ENCODE measurements at places on chromosomes 12 and 14. TPM values are rescaled to one million over a fixed set of nuclear protein-coding genes. Genes with fewer than 3 reads are reported as not detected.

- peaks cover 73% of the 10 kb centered on the region for H3K36me3 ChIP-seq
- H3K4me3 ChIP-seq = no peak overlapping the region
- H3K27ac ChIP-seq = no peak overlapping the region
Observed at GRCh38 chr12:6730169-6730568, 6.3 kb downstream of the COPS7A start.

DNA sequence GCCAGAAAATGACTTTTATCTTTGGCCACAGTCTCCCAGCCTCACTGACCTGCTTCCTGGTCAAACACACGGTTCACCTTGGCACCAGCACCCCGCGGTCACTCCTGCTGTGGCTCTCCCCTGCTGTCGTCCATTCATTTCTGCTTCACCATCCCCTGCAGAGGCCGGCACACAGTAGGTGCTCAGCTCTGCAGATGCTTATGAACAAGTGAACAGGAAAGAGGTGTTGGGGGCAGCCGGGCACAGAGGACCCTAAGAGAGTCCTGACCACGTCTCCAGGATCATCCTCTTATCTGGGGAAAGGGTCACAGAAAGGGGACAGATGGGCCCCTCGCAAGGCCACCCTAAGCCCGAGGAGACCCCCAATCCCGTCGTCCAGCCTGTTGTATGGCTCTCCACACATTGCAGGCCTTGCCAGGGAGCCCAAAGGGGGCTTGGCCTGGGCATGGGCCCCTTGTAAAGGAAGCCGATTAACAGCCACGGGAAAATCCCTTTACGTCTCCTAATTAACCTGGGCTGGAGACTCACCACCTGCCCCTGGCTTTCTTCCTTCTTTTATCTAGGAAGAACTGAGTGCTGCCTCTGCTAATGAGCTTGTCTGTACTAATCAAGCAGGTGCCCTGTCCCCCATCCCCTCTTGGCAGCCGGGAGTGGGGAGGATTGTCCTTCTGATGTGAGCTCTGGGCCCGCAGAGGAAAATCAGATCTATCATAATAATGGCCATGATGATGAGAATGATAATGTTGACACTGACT is 119.2 kb downstream of the AACS start:
- H3K4me1 ChIP-seq = peaks cover 8% of the 10 kb centered on the region
- H3K27ac ChIP-seq = no peak overlapping the region
- H3K27me3 ChIP-seq = peaks cover 94% of the 10 kb centered on the region
- no peaks in the 10 kb centered on the region for H3K36me3 ChIP-seq
- no peak overlapping the region for H3K4me3 ChIP-seq
- DNase-seq = no peak

DNA sequence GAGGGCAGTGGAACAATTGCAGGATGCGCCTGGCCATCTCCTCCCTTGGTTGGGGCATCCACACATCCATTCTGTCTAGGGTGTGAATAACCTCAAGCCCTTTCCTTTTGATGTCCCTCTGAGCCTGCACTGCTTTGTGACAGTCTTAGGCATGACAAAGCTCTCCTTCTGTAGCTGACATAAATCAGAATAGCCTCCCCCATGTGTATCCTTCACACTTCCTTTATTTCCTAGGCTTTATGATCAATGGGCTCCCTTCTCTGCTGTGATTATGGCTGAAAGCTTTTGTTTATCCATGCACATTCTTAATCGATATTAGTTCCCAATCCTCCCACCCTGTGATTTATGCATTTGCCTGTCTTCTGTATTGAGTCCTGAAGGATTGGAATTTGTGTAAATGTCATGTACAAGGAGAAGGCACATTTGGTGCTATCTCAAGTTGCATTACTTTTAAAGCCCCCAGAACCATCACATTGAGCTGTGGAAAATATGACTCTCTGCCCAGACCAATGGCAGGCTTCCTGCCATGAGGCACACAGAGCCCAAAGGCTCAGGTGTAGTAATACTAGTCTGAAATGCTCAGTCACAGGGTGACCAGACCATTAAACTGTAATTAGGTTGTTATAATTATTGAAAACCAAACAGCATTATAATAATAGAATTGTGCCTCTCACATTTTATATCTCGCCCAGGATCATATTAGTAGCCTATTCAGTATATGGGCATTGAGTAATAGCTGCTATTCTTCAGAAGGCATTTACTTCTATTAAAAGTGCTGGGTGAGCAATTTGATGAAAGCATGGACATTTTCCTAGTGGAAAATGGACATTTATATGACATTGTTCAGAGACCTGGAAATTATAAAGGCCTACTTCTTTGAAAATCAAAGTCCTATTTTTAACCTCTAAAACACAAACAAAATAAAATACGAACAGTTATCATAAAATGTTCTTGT is 14.0 kb downstream of the EMP1 start:
- no peak overlapping the region for H3K4me3 ChIP-seq
- no peak overlapping the region for H3K27ac ChIP-seq
- H3K4me1 ChIP-seq = peaks cover 65% of the 10 kb centered on the region
- H3K27me3 ChIP-seq = no peaks in the 10 kb centered on the region

- H3K36me3 ChIP-seq = no peaks in the 10 kb centered on the region
- DNase-seq = peak; percentile 14
- no peak overlapping the region for H3K27ac ChIP-seq
- peaks cover 6% of the 10 kb centered on the region for H3K4me1 ChIP-seq
- no peak overlapping the region for H3K4me3 ChIP-seq
- H3K27me3 ChIP-seq = no peaks in the 10 kb centered on the region
Observed at GRCh38 chr12:115660211-115660805, 617.2 kb downstream of the MED13L start.

GRCh38 chr12:91974541-91975085 is 171.0 kb downstream of the BTG1 start:
- H3K4me1 ChIP-seq = no peaks in the 10 kb centered on the region
- H3K27ac ChIP-seq = no peak overlapping the region
- no peak overlapping the region for H3K4me3 ChIP-seq
- DNase-seq = no peak
- no peaks in the 10 kb centered on the region for H3K27me3 ChIP-seq
- no peaks in the 10 kb centered on the region for H3K36me3 ChIP-seq

DNA sequence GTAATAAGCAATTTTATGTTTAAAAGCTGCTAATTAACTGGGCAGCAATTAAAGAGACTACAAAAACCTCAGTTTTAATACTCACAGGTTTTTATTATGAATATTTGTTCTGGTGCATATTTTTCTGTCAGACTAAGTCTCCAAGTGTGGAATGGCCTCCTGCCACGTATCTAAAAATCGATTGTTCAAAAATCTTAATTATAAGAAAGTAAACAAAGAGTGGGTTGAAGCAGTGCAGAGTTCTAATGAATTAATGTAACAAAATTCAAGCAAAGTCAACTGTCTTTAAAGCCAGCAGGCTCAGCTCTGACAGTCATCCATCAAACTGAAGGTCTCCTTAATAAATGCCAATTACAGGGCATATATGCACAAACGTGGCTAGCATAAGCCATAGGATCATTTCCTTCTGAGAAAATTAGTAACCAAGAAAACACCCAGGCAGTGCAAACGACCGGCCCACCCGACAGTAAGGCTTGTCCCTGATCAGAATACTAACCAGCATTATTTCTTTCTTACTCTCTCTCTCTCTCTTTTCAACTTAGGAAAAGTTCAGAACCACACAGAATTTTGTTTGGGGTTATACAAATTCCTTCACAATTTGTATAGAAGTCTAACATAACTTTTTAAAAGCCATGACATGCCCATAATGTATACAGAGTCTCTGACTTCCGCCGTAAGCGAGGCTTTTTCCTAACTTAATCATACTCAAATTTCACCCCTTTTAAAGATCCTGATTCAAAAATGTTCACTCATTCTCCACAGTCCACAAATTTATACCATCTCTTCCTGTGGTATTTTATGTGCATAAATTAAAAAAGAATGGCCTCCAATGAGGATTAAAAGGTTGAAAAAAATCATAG is 83.8 kb downstream of the SLC25A21 start:
- H3K36me3 ChIP-seq = no peaks in the 10 kb centered on the region
- no peak overlapping the region for H3K4me3 ChIP-seq
- H3K27ac ChIP-seq = no peak overlapping the region
- DNase-seq = no peak
- no peaks in the 10 kb centered on the region for H3K4me1 ChIP-seq
- H3K27me3 ChIP-seq = no peaks in the 10 kb centered on the region

- H3K4me3 ChIP-seq = no peak overlapping the region
- H3K36me3 ChIP-seq = no peaks in the 10 kb centered on the region
- H3K27me3 ChIP-seq = no peaks in the 10 kb centered on the region
- no peak overlapping the region for H3K27ac ChIP-seq
- DNase-seq = no peak
- no peaks in the 10 kb centered on the region for H3K4me1 ChIP-seq
Observed at GRCh38 chr14:62778852-62779251, 266.4 kb downstream of the KCNH5 start.

- no peaks in the 10 kb centered on the region for H3K27me3 ChIP-seq
- H3K27ac ChIP-seq = no peak overlapping the region
- no peak overlapping the region for H3K4me3 ChIP-seq
- peaks cover under 1% of the 10 kb centered on the region for H3K4me1 ChIP-seq
- no peaks in the 10 kb centered on the region for H3K36me3 ChIP-seq
Observed at GRCh38 chr12:65313719-65314317, 35.3 kb downstream of the MSRB3 start.

- no peak overlapping the region for H3K4me3 ChIP-seq
- no peaks in the 10 kb centered on the region for H3K36me3 ChIP-seq
- no peak for DNase-seq
- no peak overlapping the region for H3K27ac ChIP-seq
- H3K27me3 ChIP-seq = peaks cover 6% of the 10 kb centered on the region
Observed at GRCh38 chr12:111212814-111213456, 156.0 kb downstream of the PHETA1 start.

DNA sequence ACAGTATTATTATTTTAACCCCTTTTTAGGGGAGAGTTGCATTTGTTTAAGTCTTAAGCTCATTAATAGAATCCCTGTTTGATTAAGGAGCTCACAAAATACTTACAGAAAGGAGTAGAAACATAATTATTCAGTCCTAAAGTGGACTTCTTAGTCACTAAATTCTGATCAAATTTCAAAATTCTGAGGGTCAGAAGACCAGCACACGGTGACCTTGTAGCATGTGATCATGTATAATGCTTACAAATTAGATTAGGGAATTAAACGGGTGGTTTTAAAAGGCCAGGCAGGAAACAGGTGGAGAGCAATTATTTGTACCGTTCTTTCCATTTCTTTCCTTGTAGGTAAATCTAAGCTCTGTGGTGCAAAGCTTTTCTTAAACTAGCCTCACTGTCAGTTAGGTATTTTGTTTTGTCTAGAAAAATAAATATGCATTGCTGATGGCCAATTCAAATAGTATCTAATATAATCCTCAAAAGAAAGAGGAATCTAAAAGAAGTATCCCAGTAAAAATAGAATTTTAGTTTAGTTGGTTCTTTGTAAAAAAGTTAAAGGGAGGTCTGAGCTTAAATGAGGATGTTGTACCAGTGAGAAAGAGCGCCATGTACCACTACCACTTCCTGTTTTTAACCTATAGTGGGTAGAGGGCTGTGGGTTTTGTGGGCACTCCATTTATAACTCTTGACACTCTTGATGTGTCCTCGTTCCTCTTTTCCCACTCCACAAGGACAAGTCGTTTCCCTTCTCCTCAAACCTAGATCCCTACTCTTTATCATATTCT is 51.1 kb downstream of the SLC38A1 start:
- no peaks in the 10 kb centered on the region for H3K36me3 ChIP-seq
- no peak for DNase-seq
- H3K27me3 ChIP-seq = no peaks in the 10 kb centered on the region

- no peak overlapping the region for H3K4me3 ChIP-seq
- peaks cover 8% of the 10 kb centered on the region for H3K36me3 ChIP-seq
- no peaks in the 10 kb centered on the region for H3K27me3 ChIP-seq
- DNase-seq = no peak
- H3K27ac ChIP-seq = no peak overlapping the region
Observed at GRCh38 chr14:64195199-64195598, 99.0 kb downstream of the ESR2 start.

DNA sequence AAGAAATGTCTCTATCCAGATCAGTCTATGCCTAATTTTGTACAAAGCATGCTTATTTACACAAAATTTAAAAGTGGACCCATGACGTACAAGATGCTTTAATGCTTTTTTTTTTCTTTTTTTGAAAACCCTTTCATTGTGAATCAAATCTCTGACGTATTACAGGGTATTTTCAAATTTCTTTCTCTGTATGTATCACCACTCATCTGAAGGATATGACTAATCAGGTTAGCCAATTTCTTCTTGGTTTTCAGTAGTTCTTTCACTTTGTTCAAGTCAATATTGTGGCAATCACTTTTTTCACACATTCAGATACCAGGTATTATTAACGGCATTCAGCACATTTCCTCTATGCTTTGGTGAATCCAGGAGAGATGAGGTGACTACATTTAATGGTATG is 685.3 kb downstream of the TRHDE start:
- no peaks in the 10 kb centered on the region for H3K27me3 ChIP-seq
- no peak for DNase-seq
- no peak overlapping the region for H3K27ac ChIP-seq
- H3K4me3 ChIP-seq = no peak overlapping the region

DNA sequence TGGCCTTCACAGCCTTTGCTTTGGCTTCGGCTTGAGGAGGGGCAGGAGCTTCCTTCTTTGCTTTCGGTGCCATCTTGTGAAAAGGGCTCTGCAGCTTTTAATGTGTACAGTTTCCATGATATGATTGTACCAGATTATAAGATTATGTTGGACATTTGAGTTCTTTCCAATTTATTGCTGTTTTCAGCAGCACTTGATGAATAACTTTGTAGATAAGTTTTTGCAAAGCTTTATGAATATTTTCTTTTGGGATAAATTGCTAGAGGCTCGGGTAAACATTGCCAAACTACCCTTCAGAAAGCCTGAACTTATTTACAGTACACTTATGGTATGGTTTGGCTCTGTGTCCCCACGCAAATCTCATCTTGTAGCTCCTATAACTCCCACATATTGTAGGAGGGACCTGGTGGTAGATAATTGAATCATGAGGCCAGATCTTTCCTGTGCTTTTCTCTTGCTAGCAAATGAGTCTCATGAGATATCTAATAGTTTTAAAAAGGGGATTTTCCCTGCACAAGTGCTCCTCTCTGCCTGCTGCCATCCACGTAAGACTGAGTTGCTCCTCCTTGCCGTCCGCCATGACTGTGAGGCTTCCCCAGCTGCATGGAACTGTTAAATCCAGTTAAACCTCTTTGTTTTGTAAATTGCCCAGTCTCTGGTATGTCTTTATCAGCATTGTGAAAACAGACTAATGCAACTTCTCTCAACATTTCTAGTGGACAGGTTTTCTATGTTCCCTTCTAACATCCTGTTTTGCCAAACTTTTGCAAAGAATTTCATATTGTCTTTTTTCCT is 70.4 kb downstream of the RCOR1 start:
- no peak overlapping the region for H3K27ac ChIP-seq
- no peaks in the 10 kb centered on the region for H3K27me3 ChIP-seq
- H3K4me3 ChIP-seq = no peak overlapping the region

DNA sequence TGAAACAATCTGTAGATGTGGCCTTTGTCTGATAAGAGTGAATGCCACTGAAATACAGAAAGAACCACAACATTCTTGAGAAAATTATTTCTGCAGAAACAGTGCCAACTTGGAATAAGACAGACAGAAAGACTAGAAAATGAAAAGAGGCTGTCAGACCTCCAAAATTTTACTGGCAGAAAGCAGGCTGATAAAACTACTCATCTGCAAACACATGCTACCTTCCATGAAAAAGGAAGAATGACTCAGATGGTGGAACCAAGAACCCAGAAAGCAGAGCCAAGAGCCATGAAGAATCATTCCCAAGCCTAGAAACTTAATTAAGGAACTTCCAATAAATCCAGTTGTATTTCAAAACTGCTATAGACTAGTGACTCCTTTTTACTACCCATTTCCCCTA is 31.9 kb upstream of the OSBPL8 start:
- H3K27me3 ChIP-seq = no peaks in the 10 kb centered on the region
- peaks cover 34% of the 10 kb centered on the region for H3K4me1 ChIP-seq
- H3K27ac ChIP-seq = no peak overlapping the region
- no peaks in the 10 kb centered on the region for H3K36me3 ChIP-seq

The ASB2 gene
- 3.2 TPM for total RNA-seq

The DPF3 gene
- 1.4 TPM for total RNA-seq

The CACNA2D4 gene
- total RNA-seq = 2.6 TPM

The SLC10A1 gene
- total RNA-seq = not detected

The COL2A1 gene
- total RNA-seq = not detected

The FKBP4 gene
- total RNA-seq = 48.1 TPM
